ENCODE measurements at places on chromosomes 7 and 10. TPM values are rescaled to one million over a fixed set of nuclear protein-coding genes. Genes with fewer than 3 reads are reported as not detected.

LIPJ gene
- total RNA-seq = not detected

SUN3 gene
- not detected for total RNA-seq

TUBB8 gene
- total RNA-seq = not detected

SPDYE2 gene
- total RNA-seq = 0.53 TPM

AKR1C3 gene
- total RNA-seq = 3.8 TPM

NPFFR1 gene
- total RNA-seq = 0.02 TPM

PSPH gene
- 28.8 TPM for total RNA-seq

CDK14 gene
- total RNA-seq = 0.76 TPM
